Stimulated activated CD4-positive, alpha-beta T cell treated with anti-CD3 and anti-CD28 coated beads, Interleukin-15, amount 100 ng/mL, for 24 hours (primary cell): ENCODE measurements at places on chromosomes 5 and 9.
A peak's percentile ranks its signal among the peaks of the same experiment; 100 is the strongest.

- no peak for DNase-seq
Measured at GRCh38 chr9:126131066-126132010, 195.3 kb upstream of the MVB12B start.

- no peak for DNase-seq
Measured at GRCh38 chr5:94884311-94884710, 265.8 kb downstream of the SLF1 start.

- no peak for DNase-seq
Measured at GRCh38 chr9:80072451-80072850, 500.7 kb downstream of the TLE4 start.

GRCh38 chr9:112032009-112032408, 135.4 kb downstream of the UGCG start:
- peak; percentile 32 for DNase-seq

GRCh38 chr9:108274971-108275370, 580.8 kb downstream of the ACTL7B start:
- no peak for DNase-seq

DNA sequence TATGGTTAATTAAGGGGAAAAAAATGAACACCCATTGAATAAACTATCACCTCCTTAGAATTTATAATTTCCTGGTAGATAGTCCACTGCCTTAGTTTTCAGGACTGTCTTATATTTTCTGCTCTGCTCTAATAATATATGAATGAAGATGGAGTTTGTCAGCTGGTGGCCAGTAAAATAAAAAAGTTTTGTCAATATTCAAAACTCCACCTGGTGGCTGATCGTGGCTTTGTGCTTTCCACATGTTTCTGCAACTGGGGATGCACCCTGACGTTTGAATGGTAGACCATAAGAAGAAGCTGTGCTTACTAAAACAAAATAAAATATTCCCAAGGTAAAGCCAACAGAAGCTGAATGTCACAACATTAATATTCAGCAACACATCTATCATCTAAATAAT, 286.6 kb upstream of the IZUMO3 start:
- DNase-seq: no peak

- DNase-seq: no peak
Measured at GRCh38 chr5:6788956-6789649, 75.9 kb downstream of the TENT4A start.

DNA sequence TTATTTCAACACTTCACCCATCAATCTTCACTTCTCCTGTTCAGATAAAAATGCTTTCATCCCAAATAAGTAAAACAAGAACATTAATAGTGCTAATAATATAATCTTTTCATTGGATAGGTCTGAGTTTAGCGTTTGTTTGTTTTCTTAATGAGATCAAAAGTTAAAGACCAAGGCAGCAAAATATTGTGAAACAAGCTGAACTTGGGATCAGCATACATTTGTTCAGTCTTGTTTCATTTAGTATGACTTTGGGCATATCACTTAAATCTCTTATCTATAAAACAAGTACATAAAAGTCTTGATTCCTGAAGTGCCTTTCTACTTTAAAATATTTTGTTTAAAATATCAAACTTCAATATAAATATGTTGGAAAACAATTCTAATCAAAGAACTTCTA, 13.4 kb upstream of the SNX24 start:
- DNase-seq: no peak

GRCh38 chr9:33619666-33620404, 95.8 kb downstream of the ANKRD18B start:
- no peak for DNase-seq

DNA sequence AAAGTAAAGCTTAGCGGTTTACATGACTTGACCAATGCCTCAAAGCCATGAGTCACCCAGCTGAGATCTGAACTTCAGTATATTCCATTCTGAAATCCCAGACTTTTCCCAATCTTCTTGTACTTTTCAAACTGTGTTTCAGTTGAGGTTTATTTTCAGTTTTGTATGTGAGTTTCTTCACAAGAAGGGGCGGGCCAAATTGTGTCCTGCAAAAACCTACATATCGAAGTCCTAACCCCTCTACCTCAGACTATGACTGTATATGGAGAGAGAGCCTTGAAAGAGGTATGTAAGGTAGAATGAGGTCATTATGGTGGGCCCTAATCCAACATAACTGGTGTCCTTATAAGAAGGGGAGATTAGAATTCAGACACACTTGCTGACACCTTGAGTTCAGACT, 666 bp upstream of the TLR4 start:
- no peak for DNase-seq

GRCh38 chr9:106707738-106708474, 155.1 kb upstream of the ZNF462 start:
- no peak for DNase-seq

DNA sequence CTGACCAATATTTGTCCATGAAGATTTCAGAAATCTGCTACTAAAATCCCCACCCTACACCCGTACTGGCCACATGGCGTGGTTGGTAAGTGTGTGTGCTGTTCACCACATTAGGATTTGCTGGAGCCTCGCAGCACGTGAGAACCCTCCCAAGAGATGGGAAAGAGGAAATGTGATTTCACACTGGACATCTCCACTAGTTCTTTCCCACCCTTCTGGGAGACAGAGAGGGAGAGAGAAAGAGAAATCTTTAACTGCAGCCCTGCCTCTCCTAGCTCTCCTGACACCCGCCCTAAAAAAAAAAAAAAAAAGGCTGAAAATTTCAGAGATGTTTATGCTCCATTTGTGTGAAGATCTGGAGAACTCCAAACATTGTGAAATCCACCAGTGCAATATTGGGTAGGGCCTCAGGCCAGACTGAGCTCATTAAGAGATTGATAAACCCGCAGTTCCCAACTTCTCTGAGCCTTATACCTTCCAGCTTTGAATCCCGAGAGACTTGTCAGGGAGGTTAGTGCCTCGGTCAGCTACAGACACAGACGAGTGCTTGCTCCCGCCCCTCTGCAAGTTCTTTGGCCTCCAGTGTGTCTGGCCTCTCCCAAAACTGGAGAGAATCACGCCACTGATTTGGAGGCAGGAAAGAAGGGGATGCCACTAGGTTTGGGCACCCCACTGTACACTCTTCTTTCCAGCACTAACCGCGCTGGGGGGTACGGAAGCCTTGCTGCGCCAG, 1.9 kb downstream of the SPRY4 start:
- DNase-seq: no peak

DNA sequence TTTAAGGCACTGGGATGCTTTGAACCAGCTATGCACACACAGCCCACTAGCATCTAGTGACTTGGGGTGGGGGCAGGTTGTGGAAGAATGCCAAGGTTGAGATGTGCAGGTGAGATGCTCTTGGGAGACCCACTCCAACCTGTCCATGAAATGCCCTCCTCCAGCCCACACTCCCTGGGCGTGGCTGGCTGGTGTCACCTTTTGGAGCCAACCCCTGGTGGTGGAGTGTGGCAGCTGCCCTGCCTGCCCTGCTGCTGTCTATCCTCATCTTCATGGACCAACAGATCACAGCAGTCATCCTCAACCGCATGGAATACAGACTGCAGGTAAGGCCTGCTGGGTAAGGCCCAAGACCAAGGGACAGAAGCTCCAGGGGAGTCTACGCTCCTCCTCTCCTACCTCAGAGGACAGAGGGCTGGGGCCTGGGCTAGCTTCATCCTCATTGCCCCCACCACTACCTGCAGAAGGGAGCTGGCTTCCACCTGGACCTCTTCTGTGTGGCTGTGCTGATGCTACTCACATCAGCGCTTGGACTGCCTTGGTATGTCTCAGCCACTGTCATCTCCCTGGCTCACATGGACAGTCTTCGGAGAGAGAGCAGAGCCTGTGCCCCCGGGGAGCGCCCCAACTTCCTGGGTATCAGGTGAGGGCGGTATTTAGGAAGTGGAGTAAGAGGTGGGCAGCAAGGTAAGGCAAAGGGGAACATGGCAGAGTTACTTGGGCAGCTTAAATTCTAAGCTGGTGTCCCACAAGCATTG, 7.4 kb downstream of the SLC4A9 start:
- DNase-seq: peak; percentile 7

GRCh38 chr9:34456746-34457145, 1.6 kb downstream of the FAM219A start:
- no peak for DNase-seq

DNA sequence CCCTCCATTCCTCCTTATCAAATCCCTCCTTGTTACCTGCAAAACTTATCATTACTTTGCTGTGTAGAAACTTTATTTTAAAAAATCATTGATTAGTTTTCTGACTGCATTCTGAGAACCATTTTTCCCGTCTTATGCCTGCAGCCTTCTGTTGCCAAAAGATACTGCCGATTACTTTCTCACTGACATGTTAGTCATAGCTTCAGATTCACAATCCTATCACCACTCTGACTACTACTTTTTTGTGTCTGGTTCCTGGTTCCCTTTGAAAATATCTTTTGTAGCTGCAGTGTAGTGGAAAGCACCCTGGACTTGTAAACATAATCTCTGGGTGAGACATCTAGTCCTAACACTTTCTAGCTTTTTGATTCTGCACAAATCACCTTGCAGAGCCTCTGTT, 71.7 kb downstream of the NR2F1 start:
- no peak for DNase-seq

- DNase-seq: no peak
Measured at GRCh38 chr9:105296877-105297287, 52.4 kb downstream of the SLC44A1 start.

- no peak for DNase-seq
Measured at GRCh38 chr9:121857928-121858327, 206.5 kb downstream of the DAB2IP start.

GRCh38 chr9:79431019-79431679, 140.6 kb upstream of the TLE4 start:
- DNase-seq: no peak

- DNase-seq: no peak
Measured at GRCh38 chr9:21744841-21745240, 57.6 kb upstream of the MTAP start.

DNA sequence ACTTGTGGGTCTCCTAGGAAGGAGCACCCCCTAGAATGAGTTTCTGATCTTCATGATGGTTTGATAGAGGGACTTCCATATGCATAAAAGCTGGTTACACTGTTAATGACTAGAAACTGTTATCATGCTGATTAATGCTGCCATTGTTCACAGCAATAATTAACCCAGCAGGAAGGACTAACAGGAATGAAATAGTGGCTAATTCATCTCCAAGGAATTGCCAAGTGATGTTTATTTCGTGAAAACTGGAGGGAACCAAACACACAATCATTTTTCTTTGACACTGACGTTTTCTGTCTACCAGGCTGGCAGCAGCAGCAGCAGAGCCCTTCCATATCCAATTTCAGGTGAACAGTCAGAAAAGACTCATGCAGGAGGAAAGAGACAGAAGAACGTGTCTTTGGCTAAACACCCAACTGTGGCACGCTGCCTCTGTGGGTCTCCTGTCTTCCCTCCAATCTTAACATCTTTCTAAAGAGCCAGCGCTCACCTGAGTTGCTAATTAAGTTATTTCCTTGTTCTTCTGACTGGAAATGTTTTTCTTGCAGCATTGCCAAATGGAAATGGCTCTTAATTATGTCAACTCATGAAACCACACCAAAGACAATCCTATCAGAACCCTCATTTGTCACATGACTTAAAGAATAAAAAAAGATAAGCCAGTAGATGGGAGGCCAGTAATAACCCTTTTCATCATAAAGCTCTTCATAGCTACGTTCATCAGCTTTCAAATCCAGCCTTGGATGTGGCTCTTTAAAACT, 181.5 kb downstream of the SLIT3 start:
- no peak for DNase-seq

GRCh38 chr5:172074896-172075295, 68.5 kb upstream of the FBXW11 start:
- no peak for DNase-seq

GRCh38 chr5:123444016-123444415, 20.8 kb upstream of the CEP120 start:
- no peak for DNase-seq

DNA sequence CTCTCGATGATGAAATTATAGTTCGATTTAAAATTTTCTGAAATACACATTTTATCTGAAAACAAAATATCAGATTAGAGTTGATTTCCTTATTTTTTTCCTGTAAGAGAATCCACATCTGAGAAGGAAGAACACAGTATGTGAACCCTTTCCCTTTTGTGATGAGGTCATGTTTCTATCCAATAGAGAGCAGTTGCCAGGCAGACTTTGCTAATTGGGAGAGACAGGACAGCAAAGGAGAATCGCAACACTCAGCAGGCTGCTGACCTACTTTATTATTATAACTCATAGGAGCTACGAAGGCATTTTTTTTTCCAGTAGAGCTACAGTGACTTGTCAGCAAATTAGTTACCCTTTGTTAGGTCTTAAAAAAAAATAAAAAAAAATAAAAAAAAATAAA, 242.1 kb downstream of the HCN1 start:
- DNase-seq: no peak

- DNase-seq: no peak
Measured at GRCh38 chr5:130985776-130986175, 179.3 kb downstream of the HINT1 start.

GRCh38 chr5:179342577-179342976, 2.7 kb downstream of the ADAMTS2 start:
- DNase-seq: no peak

- no peak for DNase-seq
Measured at GRCh38 chr5:138226910-138227309, 13.8 kb upstream of the CDC23 start.

DNA sequence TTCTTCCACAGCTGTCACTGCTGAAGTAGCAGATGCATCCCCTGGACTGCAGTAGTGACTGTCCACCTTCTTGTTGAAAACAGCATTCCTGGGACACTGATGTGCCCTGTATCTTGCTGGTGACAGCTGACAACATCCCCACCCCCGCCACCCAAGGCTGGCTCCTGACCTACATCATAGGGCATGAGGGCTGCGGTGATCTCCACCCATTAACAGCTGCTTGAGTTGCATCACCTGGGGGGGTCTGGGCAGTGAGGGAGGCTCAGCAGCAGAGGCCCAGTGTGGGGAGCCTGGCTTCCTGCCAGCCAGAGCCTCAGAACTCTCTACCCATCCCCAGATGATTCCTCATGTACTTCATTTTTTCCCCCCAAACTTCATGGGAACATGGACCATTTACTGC, 4.1 kb downstream of the PRUNE2 start:
- no peak for DNase-seq

GRCh38 chr9:98409719-98410118, 154.3 kb upstream of the TBC1D2 start:
- no peak for DNase-seq

- no peak for DNase-seq
Measured at GRCh38 chr5:61137835-61138234, 24.4 kb downstream of the SMIM15 start.

GRCh38 chr9:8365466-8366160, 566.0 kb upstream of the DMAC1 start:
- DNase-seq: no peak

- no peak for DNase-seq
Measured at GRCh38 chr5:145203193-145203592, 631.9 kb downstream of the PRELID2 start.

GRCh38 chr5:155089643-155090042, 76.1 kb downstream of the KIF4B start:
- no peak for DNase-seq

GRCh38 chr9:92242260-92243136, 51.0 kb downstream of the IARS1 start:
- DNase-seq: no peak

DNA sequence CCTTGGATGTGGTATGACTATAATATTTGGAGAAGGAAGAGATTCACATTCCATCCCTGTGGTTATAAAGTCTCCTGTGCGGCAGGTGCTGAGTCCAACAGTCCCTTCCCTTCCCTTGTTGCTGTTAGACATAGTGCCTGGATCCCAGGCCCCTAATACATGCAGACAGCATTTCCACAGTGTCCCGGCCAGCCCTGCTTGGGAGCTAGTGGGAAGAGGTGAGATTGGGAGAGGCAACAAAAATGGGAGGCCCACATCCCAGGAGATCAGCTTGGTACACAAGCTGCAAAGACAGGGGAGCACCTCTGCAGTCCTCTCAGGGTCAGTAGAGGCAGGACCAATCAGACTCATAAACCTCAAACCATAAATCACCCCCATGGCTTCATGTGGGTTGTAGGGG, 3.3 kb upstream of the NEURL1B start:
- no peak for DNase-seq
